ENCODE measurements at places on chromosomes 2 and 18.

- DNase-seq = no peak
Observed at GRCh38 chr18:71471963-71472725, 1072.0 kb downstream of the CBLN2 start.

- DNase-seq = no peak
Observed at GRCh38 chr2:72013726-72014125, 133.9 kb downstream of the CYP26B1 start.

- no peak for DNase-seq
Observed at GRCh38 chr2:161409308-161409907, 6.7 kb upstream of the TBR1 start.

DNA sequence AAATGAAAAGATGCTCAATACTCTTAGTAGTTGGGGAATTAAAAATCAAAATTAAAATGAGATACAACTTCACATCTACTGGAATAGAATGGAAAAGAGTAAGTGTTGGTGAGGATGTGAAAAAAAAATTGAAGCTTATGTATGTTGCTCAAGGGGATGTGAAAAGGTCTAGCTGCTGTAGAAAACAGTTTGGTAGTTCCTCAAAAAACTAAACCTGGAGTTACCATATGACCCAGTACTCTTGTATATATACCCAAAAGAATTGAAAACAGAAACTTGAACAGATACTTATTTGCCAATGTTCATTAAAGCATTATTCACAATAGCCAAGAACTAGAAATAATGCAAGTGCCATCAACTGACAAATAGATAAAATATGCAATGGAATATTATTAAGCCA, 208.4 kb downstream of the FIGN start:
- DNase-seq = no peak

DNA sequence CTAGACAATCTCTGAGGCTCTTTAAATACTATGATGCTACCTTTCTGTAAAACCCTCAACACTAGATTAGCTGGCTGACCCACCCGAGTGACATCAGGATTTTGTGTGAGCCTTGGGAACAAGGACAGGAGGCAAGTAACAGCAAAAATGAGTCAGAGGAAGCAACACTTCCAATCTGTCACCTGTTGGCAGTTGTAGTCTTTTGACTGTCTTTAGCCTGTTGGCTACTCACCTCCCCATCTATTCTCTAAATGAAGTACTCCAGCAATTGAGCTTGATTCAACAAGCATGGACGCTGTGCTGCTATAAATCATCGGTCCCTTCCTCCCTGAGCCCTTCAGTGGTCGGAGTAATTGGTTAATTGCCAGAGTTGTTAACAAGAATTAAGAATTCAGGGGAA, 898.7 kb downstream of the BCL11A start:
- no peak for DNase-seq

DNA sequence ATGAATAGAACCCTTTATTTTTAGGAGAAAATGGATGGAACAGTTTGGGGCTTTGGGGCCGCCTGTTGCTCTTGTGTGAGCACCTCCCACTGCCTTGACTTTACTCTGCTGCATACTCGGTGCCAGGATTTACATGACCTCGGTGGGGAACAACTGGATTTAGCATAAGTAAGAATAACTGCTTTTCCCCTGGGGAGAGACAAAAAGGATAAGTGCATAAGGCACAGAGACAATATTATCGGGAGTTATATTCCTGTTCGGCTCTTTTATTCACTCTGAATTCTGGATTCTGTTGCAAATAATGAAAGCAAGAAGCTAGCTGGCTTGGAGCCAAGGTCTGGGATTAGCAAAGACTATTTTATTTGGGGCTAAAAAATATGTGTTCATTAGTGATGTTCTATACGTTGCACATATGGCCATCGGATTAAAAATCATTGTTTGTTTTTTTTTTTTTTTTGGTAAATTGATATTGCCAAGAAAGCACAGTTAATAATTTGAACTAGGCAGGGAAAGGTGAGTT, 69.8 kb downstream of the CYBRD1 start:
- DNase-seq = no peak

- no peak for DNase-seq
Observed at GRCh38 chr2:28134857-28135256, 244.3 kb downstream of the BABAM2 start.

- DNase-seq = no peak
Observed at GRCh38 chr2:238082827-238083226, 17.3 kb upstream of the ESPNL start.

- no peak for DNase-seq
Observed at GRCh38 chr2:25688236-25688635, 14.9 kb upstream of the DTNB start.

DNA sequence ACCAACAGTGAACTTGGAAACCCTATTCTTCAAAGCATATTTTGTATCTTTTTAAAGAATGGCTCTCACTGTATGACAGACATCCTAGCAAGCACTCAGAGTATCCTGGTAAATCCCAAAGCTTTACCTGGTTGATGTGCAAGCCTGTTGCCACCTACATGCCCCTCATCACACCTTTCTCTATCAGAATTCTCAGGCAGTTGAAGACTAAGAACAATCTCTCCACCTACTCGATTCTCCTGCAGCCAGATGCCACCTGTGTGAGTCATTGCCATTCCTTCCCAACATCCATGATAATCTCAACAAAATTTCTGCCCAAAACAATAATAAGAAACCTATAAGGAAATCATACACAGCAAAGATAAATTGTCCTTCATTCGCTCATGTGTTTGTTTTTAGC, 659.8 kb downstream of the BCL11A start:
- DNase-seq = no peak

DNA sequence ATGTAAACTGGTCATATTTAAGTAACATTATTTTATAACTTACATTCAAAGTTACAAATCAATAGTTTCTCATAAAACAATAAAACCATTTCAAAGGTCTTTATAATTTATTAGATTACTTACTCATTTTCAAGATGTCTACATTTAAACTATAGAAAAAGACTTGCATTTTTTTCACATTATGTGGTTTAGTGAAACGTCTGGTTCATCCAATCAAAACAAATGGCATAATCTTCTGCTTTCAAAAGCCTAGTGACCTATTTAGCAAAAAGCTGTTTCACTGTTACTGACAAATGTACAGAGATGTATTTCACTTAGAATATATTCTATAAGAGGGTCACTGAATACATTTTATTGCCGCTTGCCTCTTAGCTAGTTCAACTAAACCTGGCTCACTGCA, 49.3 kb upstream of the MCM6 start:
- no peak for DNase-seq

DNA sequence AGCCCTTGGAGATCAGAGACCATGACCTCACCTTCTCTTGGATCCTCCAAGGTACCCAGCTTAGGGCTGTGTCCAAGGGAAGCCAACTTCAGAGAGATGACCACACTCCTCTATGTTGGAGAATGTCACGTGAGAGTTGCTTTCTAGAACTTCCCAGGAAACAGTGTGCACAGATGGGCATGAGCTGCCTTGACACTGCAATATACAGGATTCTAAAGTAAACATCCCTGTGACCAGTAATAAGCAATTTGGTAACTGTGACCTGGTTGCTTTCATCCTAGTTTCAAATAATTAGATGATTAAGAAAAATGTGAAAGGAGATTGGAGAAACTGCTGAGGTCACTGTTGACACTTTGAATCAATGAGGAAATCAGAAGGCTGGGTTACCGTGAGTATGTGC, 181.1 kb upstream of the EPAS1 start:
- DNase-seq = no peak

DNA sequence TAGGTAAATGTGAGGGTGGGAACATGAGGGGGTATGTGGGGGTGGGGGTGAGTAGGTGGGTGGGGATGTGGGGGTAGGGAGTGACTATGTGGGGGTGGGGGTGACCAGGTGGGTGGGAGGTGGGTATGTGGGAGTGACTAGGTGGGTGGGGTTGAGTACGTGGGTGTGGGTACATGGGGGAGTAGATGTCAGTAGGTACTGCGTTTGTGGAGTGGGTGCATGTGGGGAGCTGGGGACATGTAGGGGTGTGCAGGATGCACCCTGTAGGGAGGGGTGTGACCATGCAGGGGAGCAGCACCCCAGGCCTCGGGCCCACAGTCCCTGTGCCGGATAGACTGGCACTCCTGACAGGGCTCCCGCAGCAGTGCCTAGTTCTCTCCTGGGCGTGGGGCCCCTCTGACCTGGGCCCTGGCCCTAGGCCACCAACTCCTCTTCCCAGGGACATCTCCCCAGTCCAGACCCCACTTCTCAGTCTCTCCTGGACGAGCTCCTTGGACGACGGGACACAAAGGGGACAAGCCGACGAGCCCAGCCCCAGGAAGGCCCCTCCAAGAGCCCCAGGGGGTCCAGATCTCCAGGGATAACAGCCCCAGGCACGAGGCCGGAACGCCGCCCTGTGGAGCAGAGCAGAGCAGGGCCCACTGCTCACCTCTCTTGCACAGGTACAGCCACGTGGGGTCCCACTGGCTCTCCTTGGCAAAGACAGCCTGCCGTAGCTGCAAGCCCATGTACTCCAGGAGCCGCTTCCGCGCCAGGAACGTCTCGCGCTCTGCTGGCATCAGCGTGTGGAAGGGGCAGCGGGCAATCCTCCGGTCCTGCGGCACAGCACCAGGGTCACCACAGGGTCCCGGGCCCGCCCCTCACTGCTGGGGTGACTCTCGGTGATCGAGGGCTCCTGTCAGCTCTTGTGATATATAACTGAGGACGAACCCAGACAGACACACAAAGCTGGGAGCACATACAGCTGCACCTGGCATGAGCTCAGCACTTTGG, 58.2 kb downstream of the ANKMY1 start:
- DNase-seq = no peak

- no peak for DNase-seq
Observed at GRCh38 chr2:61926531-61927477, 21.3 kb downstream of the COMMD1 start.

DNA sequence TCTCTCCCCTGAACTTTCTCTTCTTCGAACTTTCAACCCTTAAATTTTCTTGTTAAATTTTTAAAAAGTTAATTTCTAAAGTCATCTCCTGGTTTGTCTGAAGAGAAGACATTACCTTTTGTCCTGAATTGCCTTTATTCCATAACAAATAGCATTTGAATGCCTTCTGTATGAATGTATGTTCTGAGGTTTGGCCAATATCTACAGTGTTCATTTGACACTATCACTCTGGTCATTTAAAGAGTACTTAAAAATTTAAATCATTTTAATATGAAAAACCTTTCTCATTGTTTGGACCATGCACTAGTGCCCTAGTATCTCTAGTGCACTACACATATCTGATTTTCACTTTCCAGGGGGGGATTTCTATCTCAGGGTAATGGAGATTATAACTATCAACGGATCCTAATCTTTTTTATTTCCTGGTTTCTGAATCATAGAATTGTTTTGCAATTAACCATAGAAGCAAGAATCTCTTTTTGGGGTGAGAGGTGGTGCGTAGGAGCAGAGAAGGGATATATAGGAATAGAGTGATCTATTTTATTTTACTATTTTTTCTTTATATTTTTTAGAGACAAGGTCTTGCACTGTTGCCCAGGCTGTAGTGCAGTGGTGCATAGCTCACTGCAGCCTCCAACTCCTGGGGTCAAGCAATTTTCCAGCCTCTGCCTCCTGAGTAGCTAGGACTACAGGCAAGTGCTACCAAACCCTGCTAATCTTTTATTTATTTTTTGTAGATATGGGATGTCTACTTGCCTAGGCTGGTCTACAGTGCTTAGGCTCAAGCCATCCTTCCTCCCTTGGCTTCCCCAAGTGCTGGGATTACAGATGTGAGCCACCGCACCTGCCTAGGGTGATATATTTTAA, 25.5 kb downstream of the TANC1 start:
- no peak for DNase-seq

DNA sequence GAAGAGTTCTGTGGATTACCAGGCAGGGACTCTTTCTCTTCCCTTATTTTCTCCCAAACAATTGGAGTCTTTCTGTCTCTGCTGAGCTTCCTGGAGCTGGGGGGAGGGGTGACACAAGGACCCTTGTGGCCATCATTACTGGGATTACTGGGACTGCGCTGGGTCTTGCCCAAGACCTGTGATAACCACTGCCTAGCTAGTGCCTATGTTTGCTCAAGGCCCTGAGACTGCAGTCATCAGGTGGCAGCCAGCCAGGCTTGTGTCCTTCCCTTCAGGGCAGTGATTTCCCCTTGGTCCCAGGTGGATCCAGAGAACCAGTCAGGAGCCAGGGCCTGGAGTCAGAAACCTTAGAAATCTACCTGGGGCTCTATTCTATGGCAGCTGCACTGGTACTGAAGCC, 355.6 kb downstream of the PARD3B start:
- DNase-seq = no peak

GRCh38 chr2:72003124-72003523, 144.5 kb downstream of the CYP26B1 start:
- no peak for DNase-seq

DNA sequence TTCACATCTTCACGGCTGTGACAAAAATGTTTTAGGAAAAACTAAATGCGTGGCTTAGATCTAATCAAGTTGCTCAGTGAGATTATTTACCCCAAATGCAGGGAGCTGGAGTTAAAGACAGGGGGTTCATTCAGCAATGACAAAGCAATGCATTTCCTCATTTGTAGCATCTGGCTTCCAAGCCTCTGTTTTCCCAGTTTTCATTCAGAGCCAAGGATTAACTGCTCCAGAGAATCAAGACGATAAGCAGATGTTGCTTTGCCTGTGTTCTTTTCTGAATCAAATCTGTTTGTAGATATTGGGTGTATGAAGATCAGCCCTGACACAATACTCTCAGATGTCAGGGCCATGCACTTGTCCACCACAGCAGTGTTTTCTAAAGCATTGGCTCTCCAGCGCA, 147.4 kb upstream of the SIX2 start:
- DNase-seq = no peak

DNA sequence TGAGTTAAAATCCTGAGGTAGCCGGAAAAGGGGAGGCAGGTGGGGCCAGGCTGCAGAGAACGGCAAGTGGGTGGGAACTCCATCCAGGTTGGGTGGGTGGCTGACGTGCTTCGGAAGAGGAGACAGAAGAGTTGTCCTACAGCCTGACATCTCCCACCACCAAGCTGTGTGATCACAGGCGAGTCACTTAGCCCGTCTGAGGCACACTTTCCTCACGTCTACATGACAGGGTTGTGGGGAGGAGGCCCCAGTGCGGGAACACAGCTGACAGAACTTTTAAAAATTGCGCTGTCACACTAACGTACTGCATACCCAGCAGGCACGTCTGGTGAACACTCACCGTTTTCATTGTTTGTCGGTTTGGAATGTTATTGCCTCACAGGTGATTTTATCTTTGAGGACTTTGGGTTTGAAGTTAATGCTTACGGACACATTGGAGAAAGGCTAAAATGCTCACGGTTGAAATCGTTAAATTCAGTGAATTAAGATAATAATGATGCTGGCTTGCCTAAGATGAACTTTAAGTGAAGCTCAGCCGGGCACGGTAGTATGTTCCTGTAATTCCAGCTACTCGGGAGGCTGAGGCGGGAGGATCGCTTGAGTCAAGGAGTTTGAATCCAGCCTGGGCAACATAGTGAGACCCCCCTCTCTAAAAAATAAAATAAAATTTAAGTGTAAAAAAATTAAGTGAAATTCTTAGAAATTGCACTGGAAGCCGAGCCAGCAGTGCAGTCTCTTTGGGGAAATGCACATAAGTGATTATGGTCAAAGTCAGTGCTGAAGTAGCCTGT, 8.9 kb downstream of the EMILIN2 start:
- DNase-seq = no peak

DNA sequence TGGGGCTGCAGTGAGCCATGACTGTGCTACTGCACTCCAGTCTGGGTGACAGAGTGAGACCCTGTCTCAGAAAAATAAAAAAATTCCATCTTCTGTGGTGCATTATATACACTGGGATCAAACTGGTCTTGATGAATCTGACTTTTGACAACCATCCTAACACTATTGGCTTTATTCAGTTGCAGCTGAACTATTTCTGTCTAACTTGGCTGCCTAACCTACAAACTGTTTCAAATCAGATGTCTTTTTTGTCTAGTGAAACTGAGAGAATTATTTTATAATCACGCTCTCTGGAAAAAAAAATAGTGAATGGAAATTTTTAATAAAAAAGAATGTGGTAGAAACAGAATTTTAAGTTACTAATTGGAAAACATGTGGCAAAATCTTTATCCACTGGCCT, 15.0 kb downstream of the CTLA4 start:
- no peak for DNase-seq
